ENCODE measurements at places on chromosomes 16 and 17. TPM values are rescaled to one million over a fixed set of nuclear protein-coding genes. Genes with fewer than 3 reads are reported as not detected.

GRCh38 chr17:41681776-41682175 lies 6.9 kb upstream of the EIF1 start:
- DNase-seq: no peak

- DNase-seq: no peak
Measured at GRCh38 chr16:81493755-81494433, 49.3 kb downstream of the CMIP start.

DNA sequence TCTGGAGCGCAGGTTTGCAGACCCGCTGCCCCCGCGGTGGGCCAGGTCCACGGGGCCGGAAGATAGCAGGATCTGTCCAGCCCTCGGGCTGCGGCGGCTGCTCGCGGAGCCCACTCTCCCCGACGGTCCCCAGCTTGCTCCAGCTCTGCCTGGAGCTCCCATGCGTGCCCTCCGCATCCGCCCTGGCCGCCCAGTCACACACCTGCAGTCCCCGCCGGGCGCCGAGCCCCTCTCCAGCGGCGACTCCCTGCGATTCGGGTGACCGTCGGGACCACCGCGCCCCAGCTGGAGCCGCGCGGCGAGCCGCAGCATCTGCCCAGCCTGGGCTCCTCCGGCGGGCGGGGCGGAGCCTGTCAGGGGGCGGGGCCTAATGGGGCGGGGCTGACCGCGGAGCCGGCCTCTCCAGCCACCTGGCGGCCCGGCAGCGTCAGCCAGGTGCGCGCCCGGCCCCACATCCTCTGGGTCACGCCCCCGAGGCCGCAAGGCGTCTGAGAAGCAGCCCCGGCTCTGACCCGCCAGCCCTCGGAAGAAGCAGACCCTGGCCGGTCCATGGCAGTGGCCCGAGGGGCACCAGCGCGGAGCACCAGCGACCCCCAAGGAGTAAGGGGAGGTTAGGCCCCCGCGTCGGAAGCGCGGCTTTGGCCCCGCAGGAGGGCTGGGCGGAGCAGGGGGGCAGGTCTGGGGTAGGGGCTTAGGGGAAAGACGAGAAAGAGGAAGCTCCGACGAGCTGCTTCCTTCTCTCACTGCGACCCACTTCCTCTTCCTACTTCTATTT lies at the start of gene PIK3R5:
Gene PIK3R5 (minus strand): TSS at position 314 of the 775 bp plus-strand sequence. CDS start 54,213 bp downstream, outside the sequence.
- DNase-seq: peak; percentile 89

DNA sequence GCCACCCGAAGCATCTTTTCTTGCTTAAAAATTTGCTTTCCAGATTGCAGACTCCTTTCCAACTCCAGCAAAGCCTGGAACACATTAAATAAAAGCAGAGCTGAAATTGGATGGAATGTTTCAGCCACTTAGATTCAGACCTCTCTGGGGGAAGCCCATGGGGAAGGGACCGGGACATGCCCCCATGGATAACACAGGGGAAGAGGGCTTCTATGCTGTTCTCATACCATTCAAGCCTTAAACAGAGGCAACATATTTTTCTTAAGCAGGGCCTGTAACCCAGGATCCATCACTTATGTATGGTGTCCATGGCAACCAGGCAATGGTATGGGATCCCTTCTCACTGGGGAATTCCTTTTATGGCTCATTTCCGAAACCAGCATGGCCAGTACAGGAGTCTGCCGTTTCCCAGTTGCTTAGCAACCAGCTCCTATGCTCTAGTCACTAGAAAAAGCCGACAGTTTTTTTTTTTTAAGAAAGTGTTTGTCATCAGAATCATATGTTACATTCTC lies 62.0 kb upstream of the MARCHF10 start:
- no peak for DNase-seq

GRCh38 chr17:260944-261343 lies 79.5 kb upstream of the DOC2B start:
- no peak for DNase-seq

GRCh38 chr16:16127469-16128116 lies 95.7 kb downstream of the ABCC6 start:
- peak; percentile 89 for DNase-seq

DNA sequence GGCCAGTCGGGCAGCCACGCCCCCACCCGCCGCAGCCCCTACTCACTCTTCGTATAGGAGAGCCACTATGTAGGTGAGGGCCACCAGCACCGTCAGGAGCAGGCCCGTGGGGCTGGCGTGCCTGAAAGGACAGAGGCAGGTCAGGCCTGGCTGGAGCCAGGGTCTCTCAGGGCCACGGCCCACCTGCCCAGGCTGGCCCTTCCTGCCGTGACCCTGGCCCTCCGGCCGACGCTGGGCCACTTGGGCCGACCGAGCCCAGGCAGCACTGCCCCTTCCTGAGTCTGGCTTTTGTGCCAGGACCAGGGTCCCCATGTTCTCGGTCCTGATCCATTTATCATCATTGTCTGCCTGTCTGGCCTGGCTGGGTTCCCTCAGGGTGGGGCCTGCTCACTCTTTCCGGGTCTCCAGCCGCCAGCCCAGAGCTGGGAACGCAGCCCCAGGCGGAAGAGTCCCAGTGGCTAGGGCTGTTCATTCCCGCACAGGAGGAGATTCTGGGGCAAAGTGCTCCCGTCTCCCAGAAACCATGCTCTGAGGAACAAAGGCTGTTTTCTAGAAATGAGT lies 10.1 kb upstream of the RASD1 start:
- DNase-seq: peak; percentile 81

- DNase-seq: no peak
Measured at GRCh38 chr16:70430667-70431536, 8.0 kb downstream of the ST3GAL2 start.

DNA sequence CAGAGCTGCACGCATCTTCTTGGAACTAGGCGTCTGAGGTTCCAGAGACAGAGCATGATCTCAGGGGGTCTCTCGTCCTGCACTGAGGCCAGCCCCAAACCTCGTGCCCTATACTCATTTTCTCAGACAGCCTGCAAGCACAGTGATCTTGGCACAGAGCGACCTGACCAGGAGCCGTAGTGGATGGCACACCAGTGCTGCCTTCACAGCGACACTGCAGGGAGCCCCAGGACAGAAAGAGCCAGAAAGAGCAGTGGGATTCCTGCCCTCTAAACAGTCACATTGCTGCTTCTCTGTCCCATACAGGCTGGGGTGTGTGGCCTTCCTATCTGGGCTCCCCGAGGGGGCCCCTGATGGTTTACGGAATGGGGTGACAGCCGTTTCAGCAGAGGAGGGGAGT lies 131.0 kb downstream of the RBFOX3 start:
- no peak for DNase-seq

HLF gene
- 15.7 TPM for total RNA-seq

ZG16 gene
- total RNA-seq: not detected

RNF167 gene
- total RNA-seq: 77.3 TPM

All from posterior vena cava (tissue), 2 donors.